ENCODE measurements at places on chromosomes 1 and 21.

DNA sequence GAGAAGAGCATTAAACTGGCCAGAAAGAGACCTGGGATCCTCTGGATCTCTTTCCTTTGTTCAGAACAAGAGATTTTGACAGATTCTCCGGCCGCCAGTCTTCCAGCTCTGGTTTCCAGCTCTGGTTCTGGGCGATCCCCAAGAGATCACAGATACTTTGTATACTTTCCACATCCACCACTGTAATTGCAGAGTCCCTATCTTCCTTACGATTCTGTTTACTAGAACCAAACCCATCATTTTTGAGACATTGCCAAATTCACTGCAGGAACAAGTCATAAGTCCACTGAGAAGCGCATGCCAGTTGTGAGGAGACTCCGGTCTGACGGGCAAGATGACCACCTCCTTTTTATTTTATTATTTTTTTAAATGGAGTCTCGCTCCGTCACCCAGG lies 505.2 kb downstream of the SMYD3 start:
- no peak for DNase-seq

- DNase-seq, result no peak
Measured at GRCh38 chr1:61498342-61498741, 226.6 kb downstream of the TM2D1 start.

DNA sequence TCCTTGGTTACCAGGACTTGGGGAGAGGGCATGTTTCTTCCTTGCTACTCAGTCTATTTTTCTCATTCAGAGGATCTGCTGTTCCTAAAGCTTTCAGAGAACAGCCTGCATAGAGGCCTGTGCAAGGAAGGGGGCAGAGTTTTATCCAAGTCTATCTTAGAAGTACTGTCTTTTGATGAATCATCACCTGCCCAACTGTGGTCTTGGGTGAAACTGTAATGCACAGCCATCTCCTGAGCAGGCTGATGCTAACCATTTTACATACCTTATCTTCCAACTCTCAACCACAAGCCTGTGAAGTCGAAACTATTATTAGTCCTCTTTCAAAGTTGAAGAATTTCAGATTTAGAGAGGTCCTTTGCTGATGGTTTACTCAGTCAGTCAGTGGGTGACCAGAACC lies 368.0 kb downstream of the HHAT start:
- DNase-seq, result no peak

DNA sequence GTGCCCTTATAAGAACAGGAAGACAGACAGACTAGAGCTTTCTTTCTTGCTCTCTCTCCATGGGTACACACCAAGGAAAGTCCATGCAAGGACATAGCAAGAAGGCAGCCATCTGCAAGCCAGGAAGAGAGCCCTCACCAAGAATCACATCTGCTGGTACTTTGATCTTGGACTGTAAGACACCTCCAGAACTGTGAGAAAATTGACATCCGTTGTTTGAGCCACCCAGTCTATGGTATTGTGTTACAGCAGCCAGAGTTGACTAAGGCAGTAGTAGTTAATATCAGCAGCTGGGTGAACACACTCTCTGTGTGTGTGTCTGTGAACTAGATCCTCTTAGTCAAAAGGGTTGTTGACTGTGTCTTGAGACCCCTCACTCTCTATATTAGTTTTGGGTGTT lies 53.8 kb upstream of the PPP2R5A start:
- no peak for DNase-seq

- DNase-seq, result no peak
Measured at GRCh38 chr1:151478923-151479322, 19.6 kb upstream of the POGZ start.
